Neural crest cell (in vitro differentiated cells): ENCODE measurements at places on chromosomes 11 and 22.

GRCh38 chr11:43359422-43359818, 700 bp downstream of the TTC17 start:
- DNase-seq: no peak

GRCh38 chr11:74185285-74185684, 14.2 kb downstream of the PPME1 start:
- no peak for DNase-seq

DNA sequence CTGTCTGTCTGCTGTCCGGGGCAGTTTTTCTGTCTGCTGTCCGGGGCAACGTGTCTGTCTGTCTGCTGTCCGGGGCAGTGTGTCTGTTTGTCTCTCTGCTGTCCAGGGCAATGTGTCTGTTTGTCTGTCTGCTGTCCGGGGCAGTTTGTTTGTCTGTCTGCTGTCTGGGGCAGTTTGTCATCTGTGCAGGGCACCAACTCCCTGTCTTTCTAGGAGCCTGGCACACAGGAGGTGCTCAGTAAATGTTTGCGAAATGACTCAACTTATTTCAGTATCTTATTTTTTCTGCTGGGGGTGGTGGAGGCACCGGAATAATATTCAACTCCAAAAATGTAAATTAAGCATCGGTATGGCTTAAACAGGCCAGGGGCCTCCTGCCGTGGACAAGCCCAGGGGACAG, 12.0 kb upstream of the TTLL12 start:
- DNase-seq: no peak

DNA sequence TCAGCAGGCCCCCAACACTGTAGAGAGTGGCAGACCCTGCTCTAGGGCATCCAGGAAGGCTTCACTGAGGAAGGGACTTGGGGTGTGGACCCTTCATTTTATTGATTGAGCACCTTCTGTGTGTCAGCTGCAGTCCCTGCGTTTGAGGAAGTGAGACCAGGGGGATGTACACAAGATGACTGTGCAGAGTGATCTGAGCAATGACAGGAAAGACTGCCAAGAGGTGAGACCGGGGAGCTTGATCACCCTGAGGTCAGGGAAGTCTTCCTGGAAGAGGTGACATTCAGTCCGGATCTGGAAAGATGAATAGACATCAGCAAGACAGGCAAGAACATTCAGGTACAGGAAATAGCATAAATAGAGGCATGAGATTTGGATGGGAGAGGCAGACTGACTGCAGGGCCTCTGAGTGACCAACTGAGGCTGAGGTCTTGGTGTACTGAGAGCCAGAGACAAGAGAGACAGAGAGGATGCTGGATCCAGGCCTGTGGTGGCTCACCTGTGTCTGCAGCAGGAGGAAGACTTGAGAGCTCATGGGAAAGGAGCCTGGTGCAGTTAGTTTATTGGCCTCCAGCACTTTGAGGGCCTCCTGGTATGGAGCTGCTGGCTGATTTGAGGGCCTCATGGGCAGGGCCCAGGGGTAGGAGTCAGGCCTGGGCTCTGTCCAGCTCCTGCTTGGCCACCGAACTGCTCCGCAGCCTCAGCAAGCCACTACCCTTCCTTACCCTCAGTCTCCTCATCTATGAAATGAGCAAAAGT, 5.2 kb downstream of the DGAT2 start:
- DNase-seq: no peak

DNA sequence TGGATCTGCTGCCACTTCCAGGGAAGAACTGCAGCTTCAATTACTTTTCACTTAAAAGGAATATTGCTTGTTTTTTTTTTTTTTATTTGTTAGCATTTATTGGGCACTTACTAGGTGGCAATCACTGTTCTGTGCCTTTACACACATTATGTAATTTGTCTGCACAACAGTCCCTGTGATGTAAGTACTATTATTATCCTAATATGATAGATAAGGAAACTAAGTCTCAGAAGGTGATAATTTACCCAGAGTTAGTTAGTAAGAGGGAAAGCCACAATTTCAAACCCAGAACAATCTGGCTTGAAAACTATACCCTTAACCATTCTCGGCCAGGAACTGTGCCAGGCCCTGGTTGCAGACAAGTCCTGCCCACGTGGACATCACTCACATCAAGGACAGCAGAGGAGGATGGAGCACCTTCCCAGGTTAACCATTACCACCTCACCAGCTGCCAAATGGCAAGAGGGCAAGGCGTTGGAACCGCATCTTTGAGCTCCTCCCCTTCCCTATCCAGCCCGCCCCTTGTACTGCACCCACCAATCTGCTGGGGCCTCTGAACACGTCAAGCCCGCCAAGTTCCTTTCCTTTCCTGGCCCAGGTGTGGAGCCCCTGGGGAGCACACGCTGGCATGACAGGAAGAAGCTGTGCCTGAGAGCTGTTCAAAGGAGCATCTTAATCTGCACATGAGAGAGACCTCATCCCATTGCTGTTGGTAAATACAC, 78.4 kb downstream of the NAV2 start:
- DNase-seq: no peak

- DNase-seq: no peak
Measured at GRCh38 chr11:26719998-26720397, 1.9 kb downstream of the SLC5A12 start.

DNA sequence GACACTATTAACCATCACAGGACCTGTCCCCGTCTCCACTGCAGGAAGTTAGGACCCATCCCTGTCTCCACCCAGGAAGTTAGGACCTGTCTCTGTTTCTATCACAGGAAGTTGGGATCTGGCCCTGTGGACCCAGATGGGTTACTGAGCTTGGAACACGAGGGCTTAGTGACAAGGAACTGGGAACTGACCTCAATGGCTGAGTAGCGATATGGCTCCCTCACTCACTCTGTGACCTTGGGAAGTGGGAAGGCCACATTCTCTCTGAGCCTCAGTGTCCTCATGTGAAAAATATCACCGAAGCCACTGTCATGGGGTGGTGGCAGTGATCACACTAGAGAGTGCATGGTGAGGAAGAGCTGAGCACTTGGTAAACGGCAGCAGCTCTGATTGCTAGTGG, 59.4 kb downstream of the FBLN1 start:
- DNase-seq: no peak

DNA sequence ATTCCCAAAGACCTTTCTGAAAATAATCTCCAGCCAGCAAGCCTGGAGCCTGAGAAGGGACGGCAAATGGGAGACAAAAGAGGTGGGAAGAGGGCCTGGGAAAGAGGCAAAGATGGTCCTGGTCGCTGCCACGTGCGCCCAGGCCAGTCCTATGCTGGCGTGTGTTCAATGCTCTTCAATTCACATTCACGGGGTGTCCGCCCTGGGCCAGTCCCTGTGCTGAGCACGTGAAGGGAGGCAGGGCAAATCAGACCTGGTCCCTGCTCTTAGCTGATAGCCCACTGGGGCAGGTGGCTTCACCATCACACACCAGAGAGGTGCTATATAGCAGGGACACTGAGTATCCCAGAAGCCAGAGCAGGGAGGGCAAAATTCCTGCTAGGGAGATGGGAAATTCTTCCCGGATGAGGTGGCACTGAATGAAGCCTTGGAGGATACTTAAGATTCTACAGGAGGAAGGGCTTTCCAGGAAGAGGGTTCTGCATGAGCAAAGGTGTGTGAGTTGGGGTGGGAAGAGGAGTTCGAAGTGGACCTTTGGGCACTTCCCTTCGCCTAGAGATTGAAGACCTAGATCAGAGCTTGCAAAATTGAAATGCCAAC, 148.2 kb downstream of the CHST1 start:
- no peak for DNase-seq

DNA sequence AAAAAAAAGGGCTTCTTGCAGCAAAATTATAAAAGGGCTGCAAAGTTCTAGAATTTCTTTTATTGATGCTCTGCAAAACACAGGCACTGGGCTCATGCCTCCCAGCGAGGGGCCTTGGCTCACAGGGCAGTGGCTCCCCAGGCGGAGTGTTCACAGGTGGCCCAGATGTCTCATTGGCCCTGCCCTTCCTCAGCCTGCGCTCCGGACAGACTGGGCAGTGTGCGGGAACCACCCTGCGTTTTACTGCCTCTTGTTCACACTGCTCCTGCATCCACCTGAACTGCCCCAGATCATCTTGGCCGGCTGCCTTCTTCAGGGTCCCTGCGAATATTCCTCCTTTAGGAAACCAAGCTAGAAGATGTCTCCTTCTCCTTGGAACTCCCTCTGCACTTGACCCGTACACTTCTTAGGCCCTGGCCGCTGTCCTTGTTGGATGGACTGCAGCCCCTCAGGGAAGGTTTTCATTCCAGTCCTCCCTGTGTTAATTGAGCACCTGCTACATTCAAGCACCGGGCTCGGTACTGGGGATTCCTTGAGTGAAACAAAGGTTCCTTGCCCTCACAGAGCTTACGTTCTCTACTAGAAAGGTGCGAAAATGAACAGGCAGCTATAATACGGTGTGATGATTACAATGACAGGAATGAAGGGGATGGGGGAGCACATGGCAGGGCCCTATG, 4.5 kb downstream of the TUBA8 start:
- DNase-seq: no peak

- DNase-seq: no peak
Measured at GRCh38 chr11:121328176-121328966, 35.8 kb downstream of the SC5D start.

- DNase-seq: no peak
Measured at GRCh38 chr22:48961705-48962104, 866.0 kb downstream of the BRD1 start.

GRCh38 chr22:46147061-46147460, 3.3 kb upstream of the PPARA start:
- no peak for DNase-seq

DNA sequence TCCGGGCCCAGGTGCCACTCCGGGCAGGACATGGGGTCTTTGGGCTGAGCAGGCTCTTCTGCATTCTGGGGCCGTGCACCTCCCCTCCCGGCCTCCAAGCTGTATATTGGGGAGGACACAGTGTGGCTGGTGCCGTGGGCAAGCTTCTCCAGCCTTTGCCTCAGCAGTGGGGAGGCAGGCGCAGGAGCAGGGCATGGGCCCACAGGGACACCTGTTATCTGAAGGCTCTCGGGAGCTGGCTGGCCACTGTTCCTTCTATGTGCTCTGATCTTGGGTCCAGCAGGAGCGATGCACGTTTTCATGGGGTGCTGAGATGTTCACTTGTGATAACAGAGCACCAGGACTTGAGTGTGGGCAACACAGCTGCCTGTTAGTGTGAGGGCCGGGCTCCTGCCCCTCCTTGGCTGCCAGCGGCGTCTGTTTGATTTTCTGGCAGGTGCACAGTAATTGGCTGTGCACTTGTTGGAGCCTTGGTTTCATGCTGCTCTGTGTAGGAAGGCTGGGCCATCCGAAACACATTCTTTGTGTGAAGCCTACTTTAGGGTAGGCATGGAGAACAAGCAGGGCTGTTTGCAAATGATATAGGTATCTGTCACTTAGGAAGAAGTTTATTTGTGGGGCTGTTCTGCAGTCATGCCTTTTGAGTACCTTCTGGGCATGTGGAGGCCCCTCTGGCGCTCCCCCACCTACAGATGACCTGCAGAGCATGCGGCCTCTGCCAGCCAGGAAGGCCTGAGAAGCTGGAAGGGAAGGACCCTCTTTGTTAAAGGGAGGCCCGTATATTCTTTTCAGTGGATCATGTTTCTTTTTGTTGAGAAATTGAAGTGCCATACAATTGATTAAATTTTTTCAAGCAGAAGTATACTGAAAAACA, 201.5 kb downstream of the TBC1D22A start:
- no peak for DNase-seq

DNA sequence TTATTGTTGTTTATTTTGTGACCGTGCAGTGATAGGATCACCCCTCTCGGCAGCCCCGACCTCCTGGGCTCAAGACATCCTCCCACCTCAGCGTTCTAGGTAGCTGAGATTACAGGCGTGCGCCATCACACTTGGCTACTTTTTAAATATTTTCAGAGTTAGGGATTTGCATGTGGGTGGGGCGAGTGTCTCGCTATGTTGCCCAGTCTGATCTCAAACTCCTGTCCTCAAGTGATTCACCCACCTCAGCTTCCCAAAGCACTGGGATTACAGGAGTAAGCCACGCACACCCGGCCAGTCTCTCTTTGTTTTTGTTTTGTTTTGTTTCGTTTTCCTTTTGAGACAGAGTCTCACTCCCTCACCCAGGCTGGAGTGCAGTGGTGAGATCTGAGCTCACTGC, 1.2 kb upstream of the INTS5 start:
- DNase-seq: no peak

GRCh38 chr22:37559901-37560607, at the start of gene CDC42EP1:
CDC42EP1 (plus strand) TSS chr22:37560480; CDS start chr22:37566350, 5,870 bp downstream.
- no peak for DNase-seq

DNA sequence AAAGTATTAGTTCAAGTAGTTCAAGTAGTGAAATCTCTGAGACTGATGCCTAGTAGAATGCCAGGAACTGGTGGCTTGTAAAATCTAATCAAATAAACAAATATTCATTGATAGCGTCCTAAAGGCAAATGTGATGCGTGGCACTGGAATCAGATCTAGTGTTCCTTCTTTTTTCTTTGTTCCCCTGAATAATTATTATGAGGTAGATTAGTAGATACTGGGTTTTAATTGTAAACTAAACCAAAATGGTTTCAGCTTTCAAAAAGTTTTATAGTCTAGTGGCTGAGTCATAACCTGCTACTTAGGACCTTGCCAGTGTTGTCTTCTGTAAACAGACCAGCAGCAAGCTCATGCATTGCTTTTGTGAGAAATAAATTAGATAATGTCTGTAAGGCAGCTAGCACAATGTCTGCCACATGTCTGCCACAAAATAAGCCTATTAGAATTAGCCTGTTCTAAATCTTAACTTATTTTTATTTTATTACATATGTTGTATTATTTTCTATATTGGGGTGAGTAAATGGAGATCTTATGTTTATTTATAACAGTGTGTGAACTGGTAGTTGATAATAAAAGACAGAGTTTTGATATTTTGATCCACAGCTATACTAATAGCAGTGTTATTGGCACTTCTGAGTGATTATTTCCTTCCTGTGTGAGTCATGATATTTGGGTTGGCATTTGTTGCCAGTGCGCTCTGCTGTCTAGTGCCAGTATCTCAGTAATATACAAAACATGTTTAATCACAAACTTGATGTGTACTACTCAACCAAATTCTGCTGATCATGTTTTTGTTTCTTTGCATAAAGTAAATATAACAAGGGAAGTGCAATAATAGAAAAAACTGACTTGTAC, 135.7 kb downstream of the TMEM135 start:
- no peak for DNase-seq

GRCh38 chr11:12377824-12378593, 638 bp downstream of the PARVA start:
- DNase-seq: peak; percentile 57

- DNase-seq: no peak
Measured at GRCh38 chr22:30243661-30244060, 2.9 kb downstream of the LIF start.

GRCh38 chr11:64836448-64837072, 7.9 kb downstream of the CDC42BPG start:
- DNase-seq: no peak

DNA sequence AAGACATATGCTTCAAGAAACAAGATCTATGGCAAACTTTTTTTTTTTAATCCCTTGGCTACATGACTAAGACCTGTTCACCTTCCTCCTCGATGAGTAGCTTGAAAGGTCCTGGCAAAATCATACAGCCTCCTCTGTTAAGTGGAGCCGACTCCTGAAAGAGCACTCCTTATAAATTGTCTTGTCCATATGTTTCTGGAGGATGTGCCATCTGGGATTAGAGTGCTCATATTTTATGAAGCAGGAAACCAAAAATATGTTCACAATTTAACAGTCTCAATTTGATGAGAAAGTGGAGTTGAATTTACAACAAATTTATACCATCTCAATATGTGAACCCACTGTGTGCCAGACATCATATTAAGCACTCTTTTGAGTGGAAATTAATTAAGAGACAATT, 912.1 kb upstream of the FAT3 start:
- no peak for DNase-seq
